ENCODE measurements at places on chromosomes 7 and 10. TPM values are rescaled to one million over a fixed set of nuclear protein-coding genes. Genes with fewer than 3 reads are reported as not detected.

- no peak overlapping the region for H3K27ac ChIP-seq
- DNase-seq: no peak
- H3K4me3 ChIP-seq: no peak overlapping the region
- H3K27me3 ChIP-seq: peaks cover 7% of the 10 kb centered on the region
Measured at GRCh38 chr7:37061849-37062559, 337.7 kb upstream of the AOAH start.

- no peak overlapping the region for H3K4me3 ChIP-seq
- no peak overlapping the region for H3K27ac ChIP-seq
- no peaks in the 10 kb centered on the region for H3K36me3 ChIP-seq
- DNase-seq: no peak
- no peaks in the 10 kb centered on the region for H3K4me1 ChIP-seq
Measured at GRCh38 chr10:86193841-86194240, 172.8 kb downstream of the GRID1 start.

GRCh38 chr7:139777133-139777891 lies 486 bp downstream of the HIPK2 start:
- no peaks in the 10 kb centered on the region for H3K36me3 ChIP-seq
- peak overlapping the region; percentile 98 for H3K4me3 ChIP-seq
- peak overlapping the region; percentile 97 for H3K27ac ChIP-seq
- H3K27me3 ChIP-seq: no peaks in the 10 kb centered on the region
- DNase-seq: no peak

GRCh38 chr7:48292949-48293348 lies 121.7 kb downstream of the ABCA13 start:
- H3K27ac ChIP-seq: no peak overlapping the region
- DNase-seq: no peak
- no peaks in the 10 kb centered on the region for H3K4me1 ChIP-seq
- H3K36me3 ChIP-seq: no peaks in the 10 kb centered on the region

DNA sequence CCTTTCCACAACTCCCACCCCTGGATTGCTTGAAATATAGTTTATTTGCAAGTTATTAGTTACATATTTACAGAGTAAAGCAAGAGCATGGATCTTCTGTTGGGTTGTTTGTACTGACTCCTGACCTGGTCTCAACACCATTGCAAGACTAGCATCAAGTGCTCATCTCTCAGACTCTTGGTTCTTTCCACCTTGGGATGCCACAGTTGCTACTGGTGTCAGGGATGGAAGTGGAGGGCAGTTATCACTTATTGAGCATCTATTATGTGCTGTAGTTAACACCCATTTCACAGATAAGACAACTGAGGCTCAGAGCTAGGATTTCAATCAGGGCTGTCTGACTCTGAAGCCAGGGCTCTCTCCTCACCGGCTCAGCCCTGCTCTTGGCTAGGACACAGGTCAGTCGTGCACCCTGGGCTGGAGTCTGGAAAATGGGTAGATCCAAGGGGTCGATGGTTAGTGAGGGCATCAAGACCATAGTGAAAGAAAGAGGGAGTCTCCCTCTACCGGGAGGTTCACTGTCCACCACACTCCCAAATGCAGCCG lies 614 bp upstream of the ADAMTS14 start:
- no peak overlapping the region for H3K27ac ChIP-seq
- peak overlapping the region; percentile 62 for H3K4me3 ChIP-seq
- no peaks in the 10 kb centered on the region for H3K36me3 ChIP-seq
- H3K27me3 ChIP-seq: peaks cover 3% of the 10 kb centered on the region

DNA sequence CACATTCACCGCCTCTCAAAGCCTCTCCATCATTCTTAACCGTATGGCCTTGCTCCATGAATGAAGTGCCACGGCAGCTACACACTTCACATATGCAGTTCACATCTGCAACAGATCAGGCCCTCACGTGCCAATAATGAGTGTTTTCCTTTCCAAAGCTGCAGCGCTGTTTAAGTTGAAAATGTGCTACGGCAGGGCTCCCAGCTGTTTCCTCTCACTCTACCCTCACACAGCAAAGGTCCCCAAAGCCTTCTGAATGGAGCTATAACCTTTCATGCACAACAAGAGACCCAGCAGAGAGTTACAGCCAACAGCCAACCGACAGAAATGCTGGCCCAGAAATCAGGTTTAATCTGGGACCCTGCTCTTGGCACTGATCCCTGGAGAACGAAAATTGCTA lies 236.1 kb downstream of the ELMO1 start:
- H3K27me3 ChIP-seq: peaks cover 16% of the 10 kb centered on the region
- DNase-seq: peak; percentile 15
- H3K4me3 ChIP-seq: no peak overlapping the region
- no peak overlapping the region for H3K27ac ChIP-seq
- H3K4me1 ChIP-seq: peaks cover 22% of the 10 kb centered on the region

TRIM74 gene
- total RNA-seq: 1.5 TPM

All from osteocyte (in vitro differentiated cells).